Body of pancreas (tissue), 4 donors: ENCODE measurements at places on chromosomes 16 and 17. TPM values are rescaled to one million over a fixed set of nuclear protein-coding genes. Genes with fewer than 3 reads are reported as not detected.

- H3K4me3 ChIP-seq, result peak overlapping the region; percentile 95
- H3K4me1 ChIP-seq, result peaks cover 38% of the 10 kb centered on the region
- peak overlapping the region; percentile 74 for H3K27ac ChIP-seq
- DNase-seq, result no peak
- H3K27me3 ChIP-seq, result no peaks in the 10 kb centered on the region
Measured at GRCh38 chr16:69564845-69565670, 708 bp upstream of the NFAT5 start.

DNA sequence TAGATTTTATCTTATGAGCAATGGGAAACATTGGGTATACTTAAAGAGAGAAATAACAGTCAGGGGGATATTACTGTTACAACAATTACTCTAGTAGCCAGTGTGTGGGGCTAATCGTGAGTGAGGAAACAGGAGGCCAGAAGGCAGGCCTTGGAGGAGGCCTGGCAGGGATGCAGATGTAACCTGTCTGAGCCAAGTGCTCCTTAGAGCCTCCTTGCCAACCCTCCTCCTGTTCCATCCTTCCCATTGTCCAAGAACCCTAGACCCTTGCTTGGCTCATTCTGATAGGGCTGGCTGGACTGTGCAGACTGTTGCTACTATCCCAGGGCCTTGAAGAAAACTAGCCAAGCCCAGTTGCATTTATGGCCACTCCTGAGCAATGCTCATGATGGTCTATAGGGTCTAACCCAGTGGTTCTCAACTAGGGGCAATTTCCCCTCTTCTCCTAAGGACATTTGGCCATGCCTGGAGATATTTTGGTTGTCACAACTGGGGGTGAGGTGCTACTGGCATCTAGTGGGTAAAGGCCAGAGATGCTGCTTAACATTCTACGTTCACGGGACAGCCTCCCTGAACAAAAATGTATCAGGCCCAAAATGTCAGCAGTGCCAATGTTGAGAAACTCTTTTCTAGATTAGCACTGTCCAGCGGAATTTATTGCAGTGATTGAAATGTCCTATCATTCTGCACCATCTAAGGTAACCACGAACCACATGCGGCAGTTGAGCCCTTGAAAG lies 24.4 kb upstream of the WSCD1 start:
- no peak overlapping the region for H3K27ac ChIP-seq
- no peaks in the 10 kb centered on the region for H3K27me3 ChIP-seq
- H3K4me1 ChIP-seq, result no peaks in the 10 kb centered on the region
- no peak for DNase-seq
- H3K36me3 ChIP-seq, result no peaks in the 10 kb centered on the region
- H3K4me3 ChIP-seq, result no peak overlapping the region

DNA sequence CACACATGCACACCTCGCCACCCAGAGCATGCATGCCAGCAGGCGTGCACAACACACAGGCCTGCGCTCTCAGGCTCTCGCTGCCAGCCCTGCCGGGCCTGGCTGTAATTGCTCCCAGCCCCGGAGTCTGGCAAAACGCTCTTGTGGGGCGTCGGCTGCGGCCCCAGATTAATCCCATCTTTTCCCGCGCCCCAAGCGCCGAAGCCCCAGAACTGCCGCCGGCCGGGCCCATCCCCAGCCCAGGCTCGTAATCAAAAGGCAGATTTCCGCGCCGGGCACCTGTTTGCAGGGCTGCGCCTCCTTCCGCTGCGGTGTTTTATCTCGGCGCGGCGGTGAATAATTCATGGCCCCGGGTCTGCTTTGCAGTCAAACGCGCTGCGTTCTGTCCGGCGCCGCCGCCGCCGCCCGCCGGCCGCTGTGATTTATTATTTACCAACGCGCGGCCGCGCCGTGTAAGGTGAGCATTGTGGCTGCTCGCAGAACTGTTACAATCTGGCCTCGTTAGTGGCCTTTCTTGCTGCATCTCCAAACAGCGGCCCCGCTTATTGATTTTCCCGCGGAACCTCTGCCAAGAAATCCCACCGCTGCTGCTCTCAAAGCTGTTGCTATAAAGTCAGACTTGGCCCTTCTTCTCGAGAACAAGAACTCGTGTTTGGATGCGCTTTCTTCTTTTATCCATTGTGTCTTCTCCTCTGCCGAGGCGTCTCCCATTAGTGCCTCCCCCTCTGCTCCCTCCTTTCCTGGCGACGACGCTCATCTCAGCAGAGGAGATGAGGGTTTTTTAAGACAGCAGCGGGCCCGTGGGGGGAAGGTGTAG lies 126.1 kb downstream of the IRX5 start:
- no peak overlapping the region for H3K4me3 ChIP-seq
- no peaks in the 10 kb centered on the region for H3K36me3 ChIP-seq
- no peak for DNase-seq
- no peaks in the 10 kb centered on the region for H3K27me3 ChIP-seq
- no peak overlapping the region for H3K27ac ChIP-seq

- no peak overlapping the region for H3K27ac ChIP-seq
- H3K4me3 ChIP-seq, result no peak overlapping the region
- no peaks in the 10 kb centered on the region for H3K27me3 ChIP-seq
- DNase-seq, result no peak
- no peaks in the 10 kb centered on the region for H3K4me1 ChIP-seq
- H3K36me3 ChIP-seq, result no peaks in the 10 kb centered on the region
Measured at GRCh38 chr17:8719291-8720246, 25.1 kb downstream of the CCDC42 start.

DNA sequence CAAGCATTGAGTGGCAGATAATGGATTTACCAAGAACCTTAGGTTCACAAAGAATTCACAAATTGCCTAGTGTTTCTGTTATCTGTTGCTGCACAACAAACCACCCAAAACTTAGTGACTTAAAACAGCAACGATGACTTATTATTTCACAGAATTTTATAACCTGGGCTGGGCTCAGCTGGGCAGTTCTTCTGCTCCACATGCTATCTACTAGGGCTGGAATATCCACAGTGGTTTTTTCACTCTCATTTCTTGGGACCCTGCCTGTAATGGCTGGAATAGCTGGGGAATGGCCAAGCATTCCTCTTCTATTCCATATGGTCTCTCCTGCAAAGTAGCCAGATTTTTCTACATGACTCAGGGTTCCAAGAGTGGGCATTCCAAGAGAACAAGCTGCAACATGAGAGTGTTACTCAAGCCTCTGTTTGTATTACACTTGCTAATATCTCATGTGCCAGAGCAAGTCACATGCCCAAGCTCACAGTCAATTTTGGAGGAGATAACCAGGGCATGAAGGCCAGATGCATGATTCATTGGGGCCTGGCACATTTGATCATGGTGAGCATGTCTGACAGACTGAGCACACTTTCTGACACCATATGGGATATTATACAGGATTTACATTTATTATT lies 4.9 kb upstream of the PSMD7 start:
- no peaks in the 10 kb centered on the region for H3K27me3 ChIP-seq
- H3K27ac ChIP-seq, result no peak overlapping the region
- H3K36me3 ChIP-seq, result no peaks in the 10 kb centered on the region
- H3K4me3 ChIP-seq, result no peak overlapping the region
- peaks cover 9% of the 10 kb centered on the region for H3K4me1 ChIP-seq

DNA sequence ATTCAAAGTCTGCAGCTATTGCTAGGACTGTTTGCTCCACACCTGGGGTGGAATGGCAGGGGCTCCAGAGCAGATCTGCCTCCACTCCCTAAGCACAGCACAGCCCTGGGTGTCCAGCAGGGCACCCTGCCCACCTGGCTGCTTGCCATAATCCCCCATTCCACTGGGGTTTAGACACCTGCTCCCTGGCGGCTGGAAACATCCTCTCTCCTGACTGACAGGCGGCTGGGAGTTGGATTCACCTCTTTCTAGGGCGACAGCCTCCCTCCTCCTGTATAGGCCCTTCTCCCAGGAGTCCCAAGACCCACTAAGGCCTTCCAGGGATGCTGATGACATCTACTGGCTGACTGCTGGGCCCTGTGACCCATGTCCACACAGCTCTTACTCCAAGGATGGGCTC lies 18.0 kb downstream of the HDAC5 start:
- no peak overlapping the region for H3K27ac ChIP-seq
- H3K4me1 ChIP-seq, result peaks cover 27% of the 10 kb centered on the region
- H3K27me3 ChIP-seq, result no peaks in the 10 kb centered on the region
- H3K36me3 ChIP-seq, result no peaks in the 10 kb centered on the region
- H3K4me3 ChIP-seq, result no peak overlapping the region
- no peak for DNase-seq

DNA sequence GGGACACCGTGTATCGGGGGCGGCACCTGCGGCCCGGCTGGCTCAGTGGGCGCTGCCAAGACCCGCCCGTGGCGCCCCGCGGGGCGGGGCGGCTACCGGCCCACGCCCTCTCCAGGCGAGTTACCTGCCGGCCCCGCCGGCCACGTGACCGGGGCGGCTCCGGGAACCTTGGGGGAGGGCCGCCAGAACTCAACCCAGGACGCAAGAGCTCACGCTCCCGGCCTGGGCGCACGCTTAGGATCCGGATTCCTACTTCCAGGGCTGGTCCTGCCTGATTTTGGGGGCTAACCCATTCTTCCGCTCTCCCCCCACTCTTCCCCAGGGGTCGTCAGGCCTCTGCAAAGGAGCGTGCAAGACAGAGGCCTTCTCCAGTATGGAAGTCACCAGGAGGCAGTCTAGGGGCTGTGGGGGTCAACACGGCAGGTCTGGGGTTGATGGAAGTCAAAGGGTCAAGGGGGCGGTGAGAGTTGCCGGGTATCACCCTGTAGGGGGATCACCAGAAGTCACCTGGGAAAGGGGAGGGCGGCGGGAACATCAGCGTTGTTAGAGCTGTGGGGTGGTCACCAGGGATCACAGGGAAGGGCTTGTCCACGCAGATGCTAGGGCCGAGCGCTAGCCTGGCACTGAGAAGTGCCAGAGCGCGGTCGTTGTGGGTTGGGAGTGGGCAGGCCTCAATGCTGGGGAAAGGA lies 354 bp upstream of the ESRP2 start:
- peaks cover 53% of the 10 kb centered on the region for H3K4me1 ChIP-seq
- H3K36me3 ChIP-seq, result peaks cover 17% of the 10 kb centered on the region
- peak overlapping the region; percentile 99 for H3K27ac ChIP-seq

GLTPD2 gene
- not detected for total RNA-seq

TNFRSF17 gene
- total RNA-seq, result not detected

YBX2 gene
- total RNA-seq, result 1.3 TPM

KCNH6 gene
- 0.78 TPM for total RNA-seq

KRTAP4-6 gene
- not detected for total RNA-seq

DNA sequence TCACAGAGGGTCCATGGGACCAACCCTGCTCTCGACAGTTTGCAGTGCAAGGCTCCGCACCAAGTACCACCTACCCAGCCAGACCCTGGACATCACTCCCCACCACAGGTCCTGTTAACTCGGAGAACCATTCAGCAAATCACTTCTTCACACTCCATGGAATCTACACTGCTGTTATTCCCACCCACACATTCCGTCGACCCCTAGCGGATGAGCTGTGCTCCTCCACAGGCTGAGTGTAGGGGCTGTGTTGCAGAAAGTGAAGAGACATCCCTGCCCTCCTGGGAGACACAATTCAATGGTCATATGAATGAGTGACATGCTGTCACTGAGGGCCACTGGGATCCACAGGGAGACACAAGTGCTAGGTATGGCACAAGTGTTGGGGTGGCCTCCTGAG lies 27.5 kb downstream of the MPG start:
- H3K4me1 ChIP-seq, result peaks cover 12% of the 10 kb centered on the region
- no peaks in the 10 kb centered on the region for H3K27me3 ChIP-seq
- no peak overlapping the region for H3K27ac ChIP-seq
- no peak overlapping the region for H3K4me3 ChIP-seq
- no peak for DNase-seq

DNA sequence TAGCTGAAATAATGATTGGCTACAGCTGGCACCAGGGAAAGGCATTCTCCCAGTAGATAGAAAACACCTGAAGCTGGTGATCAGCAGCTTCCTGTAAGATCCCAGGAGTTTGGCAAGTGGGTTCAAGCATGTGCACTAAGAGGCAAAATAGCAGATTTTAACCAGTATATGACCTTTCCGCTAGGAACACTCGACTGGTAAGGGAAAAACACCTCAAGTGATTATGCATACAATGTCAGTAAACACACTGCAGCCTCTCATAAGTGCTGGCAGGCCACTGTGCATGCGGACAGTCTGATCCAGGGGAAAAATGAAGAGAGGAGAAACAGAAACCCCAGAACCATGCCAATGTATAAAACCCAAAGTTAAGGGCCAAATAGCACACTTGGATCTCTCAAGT lies 49.0 kb upstream of the HLF start:
- no peaks in the 10 kb centered on the region for H3K4me1 ChIP-seq
- H3K27ac ChIP-seq, result no peak overlapping the region
- H3K36me3 ChIP-seq, result no peaks in the 10 kb centered on the region
- H3K27me3 ChIP-seq, result no peaks in the 10 kb centered on the region
- no peak for DNase-seq
- no peak overlapping the region for H3K4me3 ChIP-seq

ASPHD1 gene
- 8.2 TPM for total RNA-seq

TSNAXIP1 gene
- 1.6 TPM for total RNA-seq

DNA sequence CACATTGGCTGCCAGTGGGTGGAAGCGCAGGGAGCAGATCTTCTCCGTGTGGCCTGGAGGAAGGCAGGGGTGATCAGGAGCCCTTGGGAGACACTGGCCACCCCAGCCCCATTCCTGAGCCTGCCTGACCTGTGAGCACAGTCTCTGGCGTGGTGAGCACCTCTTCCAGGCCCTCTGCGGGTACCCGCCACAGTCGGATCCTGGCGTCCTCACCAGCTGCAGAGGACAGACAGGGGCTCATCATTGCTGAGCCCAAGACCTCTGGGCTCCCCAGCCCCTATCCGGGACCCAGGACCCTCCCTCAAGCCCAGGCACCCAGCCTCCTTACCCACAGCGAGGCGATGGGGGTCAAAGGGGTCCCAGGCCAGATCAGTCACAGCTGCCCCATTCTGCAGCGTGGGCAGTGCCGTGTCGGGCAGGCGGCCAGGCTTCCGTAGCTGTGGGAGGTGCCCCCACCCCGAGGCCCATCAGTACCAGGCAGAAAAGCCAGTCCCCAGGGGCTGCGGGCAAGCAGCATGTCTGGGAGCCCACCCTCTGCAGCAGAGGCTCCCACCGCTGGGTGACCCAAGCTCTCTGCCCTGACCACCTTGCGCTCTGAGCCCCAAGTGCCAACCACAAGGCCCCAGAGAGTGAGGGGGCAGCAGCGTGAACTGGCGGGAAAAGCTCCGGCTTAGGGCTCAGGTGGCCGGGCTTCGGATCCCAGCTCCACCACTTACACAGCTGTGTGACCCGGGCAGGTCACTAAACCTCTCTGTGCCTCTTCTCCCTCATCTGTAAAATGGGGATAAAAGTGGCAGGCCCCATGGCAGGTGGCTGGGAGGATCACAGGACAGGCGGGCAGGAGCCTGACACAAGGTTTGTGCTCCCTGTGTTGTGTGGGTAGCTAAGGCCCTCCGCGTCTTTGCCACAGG lies 10.2 kb upstream of the PAM16 start:
- H3K27me3 ChIP-seq, result no peaks in the 10 kb centered on the region
- peaks cover 2% of the 10 kb centered on the region for H3K36me3 ChIP-seq
- no peak overlapping the region for H3K27ac ChIP-seq
- H3K4me3 ChIP-seq, result no peak overlapping the region
